Activated CD4-positive, alpha-beta T cell treated with anti-CD3 and anti-CD28 coated beads, Interleukin-2, amount 50 U/mL, for 16 hours (primary cell): ENCODE measurements at places on chromosomes 12 and 14.
A peak's percentile ranks its signal among the peaks of the same experiment; 100 is the strongest.

- no peak for DNase-seq
These were observed 228.2 kb downstream of the BCL11B start for GRCh38 chr14:99043756-99044155.

- DNase-seq: no peak
These were observed 47.2 kb upstream of the PLEKHG3 start for GRCh38 chr14:64656986-64657385.

GRCh38 chr12:28787151-28787550 lies 361.9 kb upstream of the FAR2 start:
- DNase-seq: no peak

DNA sequence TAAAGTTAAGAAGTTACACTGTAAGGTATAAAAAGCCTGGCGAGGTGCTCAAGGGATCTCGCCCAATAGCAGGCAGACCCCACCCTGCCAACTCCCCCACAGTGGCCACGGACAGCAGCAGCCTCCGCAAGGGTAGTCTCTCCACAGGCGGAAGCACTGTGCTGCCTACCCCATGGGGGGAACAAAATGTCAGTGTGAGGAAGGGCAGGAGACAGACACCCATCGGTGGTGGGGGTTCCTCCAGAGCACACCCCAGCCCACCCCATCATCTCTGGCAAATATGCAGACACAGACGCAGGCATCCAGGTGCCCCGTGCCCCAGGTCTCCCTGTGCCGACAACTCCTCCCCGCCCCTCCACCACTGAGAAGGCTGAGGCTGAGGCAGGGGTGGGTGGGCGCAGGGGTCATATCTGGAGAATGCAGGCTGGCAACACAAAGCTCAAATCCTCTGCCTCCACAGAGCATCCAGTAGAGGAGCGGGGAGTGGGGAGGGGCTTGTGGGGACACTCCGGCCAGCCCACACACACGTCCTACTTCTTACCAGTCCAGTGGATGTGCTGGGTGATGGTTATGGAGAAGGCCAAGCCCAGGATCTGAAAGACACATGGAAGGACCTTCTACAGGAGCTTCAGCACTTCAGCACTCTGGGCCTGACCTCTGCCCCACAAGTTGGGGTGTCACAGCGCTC lies 68.3 kb upstream of the DDX11 start:
- no peak for DNase-seq

GRCh38 chr12:57863676-57864075 lies 17.1 kb upstream of the CTDSP2 start:
- DNase-seq: no peak

DNA sequence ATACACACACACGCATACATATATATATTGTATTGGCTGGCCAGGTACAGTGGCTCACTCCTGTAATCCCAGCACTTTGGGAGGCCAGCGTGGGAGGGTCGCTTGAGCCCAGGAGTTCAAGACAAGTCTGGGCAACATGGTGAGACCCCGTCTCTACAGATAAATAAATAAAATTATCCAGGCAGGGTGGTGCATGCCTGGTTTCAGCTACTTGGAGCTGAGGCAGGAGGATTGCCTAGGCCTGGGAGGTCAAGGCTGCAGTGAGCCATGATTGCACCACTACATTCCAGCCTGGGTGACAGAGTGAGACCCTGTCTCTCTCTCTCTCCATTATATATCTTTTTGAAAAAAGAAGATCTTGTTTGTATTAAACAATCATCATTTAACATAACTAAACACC lies 4.6 kb upstream of the SYNE3 start:
- no peak for DNase-seq

DNA sequence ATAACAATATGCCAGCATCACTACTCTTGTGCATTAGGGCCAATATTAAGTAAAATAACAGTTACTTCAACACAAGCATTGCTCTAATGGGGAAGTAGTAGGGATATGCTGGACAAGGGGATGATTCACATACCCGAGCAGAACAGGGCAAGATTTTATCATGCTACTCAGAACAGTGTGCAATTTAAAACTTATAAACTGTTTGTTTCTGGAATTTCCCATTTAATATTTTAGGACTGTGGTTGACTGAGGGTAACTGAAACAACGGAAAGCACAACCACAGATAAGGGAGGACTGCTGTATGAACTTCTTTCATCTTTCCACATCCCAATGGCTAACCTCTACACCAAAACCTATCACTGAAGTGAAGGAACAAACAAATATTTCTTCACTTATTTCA lies 36.8 kb downstream of the SARNP start:
- peak; percentile 3 for DNase-seq

- DNase-seq: no peak
These were observed 463.6 kb upstream of the CCDC196 start for GRCh38 chr14:66022526-66022925.

DNA sequence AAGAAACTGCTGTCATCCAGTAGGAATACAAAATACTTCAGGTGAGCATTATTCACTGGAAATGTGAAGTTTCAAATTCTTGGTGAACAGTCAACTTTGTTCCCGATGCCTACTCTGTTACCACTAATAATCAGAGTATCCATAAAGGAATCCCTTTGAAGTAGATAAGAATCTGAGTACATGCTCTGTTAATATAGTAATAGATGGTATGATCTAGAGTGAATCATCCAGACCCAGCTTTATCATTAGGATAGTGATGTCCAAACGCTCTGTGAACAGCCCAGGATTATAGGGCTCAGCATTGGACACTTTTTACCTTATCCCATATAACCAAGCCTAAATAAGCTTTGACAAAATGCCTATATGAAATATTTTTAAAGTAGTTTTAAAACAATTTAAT lies 33.3 kb downstream of the PPP2R3C start:
- no peak for DNase-seq

- no peak for DNase-seq
These were observed 232.8 kb upstream of the FBXO33 start for GRCh38 chr14:39665075-39665475.

DNA sequence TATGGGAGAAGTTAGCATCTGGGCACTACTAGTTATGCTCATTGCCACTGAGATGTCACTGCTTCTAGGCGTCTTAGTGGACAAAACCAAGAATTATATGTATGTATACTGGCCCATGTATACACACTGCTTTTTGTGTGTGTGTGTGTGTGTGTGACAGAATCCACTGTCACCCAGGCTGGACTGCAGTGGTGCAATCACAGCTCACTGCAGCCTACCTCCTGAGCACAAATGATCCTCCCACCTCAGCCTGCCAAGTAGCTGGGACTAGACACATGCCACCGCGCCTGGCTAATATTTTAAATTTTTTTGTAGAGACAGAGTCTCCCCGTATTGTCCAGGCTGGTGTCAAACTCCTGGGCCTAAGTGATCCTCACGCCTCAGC lies 25.2 kb downstream of the LIMA1 start:
- DNase-seq: no peak

- no peak for DNase-seq
These were observed 426.7 kb downstream of the RAD51B start for GRCh38 chr14:68246074-68246785.
